ENCODE measurements at places on chromosomes 6 and 20.

- no peak for DNase-seq
Measured at GRCh38 chr20:22732751-22733150, 148.4 kb upstream of the FOXA2 start.

DNA sequence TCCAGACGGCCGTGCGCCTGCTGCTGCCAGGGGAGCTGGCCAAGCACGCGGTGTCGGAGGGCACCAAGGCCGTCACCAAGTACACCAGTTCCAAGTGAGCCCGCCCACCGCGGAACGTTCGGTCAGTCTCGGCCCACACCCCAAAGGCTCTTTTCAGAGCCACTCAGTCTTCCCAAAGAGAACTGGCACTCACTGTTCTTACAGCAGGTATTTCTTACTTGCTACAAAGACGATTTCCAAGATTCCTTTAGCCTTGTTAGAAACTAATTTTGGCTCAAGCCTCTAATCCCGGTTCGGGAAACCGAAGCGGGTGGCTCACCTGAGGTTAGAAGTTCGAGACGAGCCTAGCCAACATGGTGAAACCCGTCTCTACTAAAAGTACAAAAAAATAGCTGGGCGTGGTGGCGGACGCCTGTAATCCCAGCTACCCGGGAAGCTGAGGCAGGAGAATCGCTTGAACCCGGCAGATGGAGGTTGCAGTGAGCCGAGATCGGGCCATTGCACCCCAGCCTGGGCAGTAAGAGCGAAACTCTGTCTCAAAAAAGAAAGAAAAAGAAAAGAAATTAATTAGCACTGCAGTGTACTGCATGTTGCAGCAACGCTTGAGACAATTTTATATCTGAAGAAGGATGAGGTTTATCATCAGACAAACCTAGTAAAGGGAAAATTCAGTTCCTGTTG is 73.1 kb downstream of the OR2B2 start:
- peak; percentile 46 for DNase-seq

- DNase-seq, result no peak
Measured at GRCh38 chr20:32480371-32481241, 104.5 kb downstream of the NOL4L start.

DNA sequence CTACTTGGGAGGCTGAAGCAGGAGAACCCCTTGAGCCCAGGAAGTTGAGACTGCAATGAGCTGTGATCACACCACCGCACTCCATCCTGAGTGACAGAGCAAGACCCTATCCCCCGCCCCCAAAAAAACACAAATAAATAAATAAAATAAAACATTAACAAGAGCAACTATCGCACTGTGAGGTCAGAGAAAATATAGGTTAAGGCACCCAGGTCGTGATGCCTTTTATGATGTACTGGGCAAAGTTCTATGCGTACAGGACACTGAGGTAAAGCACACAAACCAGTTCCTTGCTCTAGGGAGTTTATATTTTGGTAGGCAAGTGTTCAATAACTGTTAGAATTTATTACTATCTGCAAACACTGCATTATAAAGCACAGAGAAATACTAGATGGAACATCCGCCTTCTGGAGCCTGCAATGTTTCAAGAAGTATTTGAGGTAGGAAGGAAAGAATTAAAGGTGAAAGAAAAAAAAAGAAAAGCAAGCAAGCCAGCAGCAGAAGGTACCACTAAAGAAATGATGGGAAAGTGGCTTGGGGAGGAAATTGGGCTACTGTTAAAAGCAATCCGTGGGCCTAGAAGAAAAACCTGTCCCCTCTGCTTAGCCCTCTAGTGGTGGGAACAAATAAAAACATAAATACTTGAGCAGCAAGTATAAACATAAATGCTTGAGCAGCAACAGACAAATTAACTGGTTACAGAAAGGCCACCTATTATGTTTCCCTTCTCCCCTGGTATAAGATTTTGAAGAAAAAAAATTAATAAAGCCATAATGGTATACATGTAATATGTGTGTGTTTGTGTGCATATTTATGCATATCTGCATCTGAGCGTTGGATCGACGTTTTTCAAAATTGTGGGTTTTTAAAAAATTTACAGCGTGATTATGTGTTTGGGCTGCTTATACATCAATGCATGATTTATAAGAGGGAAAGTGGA is 128.0 kb downstream of the PHACTR1 start:
- DNase-seq, result no peak

DNA sequence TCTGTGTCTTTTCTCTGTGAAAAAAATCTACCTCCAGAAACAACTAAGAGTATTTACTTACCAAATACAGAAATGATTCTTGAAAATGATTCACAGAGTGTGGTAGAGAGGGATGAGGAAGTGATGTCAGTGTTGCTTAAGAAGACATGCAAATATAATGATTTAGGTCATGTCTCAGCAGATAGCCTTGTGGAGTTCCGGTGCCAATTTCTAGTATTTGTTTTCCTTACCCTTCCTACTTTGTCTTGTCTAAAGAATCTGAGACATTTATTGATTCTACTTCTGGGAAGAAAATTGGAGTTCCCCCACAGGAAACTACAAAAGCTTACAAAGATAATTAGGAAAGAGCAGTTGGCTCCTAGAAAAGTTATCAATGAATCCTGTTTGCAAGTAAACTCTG is 68.8 kb downstream of the GJA1 start:
- no peak for DNase-seq

GRCh38 chr20:24443436-24443835 is 26.0 kb upstream of the SYNDIG1 start:
- DNase-seq, result no peak

DNA sequence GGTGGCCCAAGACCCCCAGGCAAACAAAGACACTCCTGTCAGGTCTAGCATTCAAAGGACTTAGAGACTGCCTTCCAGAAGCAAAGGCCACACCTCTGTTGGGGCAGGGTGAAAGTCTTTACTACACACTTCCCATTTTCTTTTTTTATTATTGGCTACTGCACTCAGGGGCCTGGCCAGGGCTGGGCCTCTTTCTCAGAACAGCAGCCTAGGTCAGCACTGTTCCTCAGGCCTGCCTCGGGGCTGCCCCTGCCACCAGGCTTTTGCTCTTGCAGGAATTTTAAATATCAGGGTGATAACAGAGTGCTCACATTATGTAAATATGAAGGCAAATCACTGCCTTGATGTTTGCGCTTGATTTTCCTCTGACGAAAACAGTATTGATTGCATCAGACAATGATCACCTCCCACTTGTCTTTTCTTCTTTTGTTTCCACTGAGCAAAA is 18.5 kb downstream of the GSTA4 start:
- DNase-seq, result no peak

DNA sequence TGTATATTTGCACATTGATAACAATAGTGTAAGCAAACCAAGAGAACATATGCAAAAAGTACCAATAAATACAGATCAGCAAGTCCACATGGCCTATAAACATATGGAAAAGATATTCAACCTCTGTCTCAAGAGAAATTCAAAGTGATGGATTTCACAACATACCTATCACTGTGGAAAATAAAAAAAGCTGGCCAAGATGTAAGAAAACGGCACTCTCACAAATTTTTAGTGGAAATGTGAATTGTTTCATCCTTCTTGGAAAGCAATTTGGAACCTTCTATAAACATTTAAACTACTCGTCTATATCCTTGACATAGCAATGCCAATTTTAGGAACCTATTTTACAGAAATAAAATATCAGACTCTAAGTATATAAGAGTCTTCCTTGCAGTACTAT is 559.8 kb downstream of the QKI start:
- no peak for DNase-seq

GRCh38 chr6:161023316-161023715 is 31.7 kb downstream of the MAP3K4 start:
- no peak for DNase-seq

DNA sequence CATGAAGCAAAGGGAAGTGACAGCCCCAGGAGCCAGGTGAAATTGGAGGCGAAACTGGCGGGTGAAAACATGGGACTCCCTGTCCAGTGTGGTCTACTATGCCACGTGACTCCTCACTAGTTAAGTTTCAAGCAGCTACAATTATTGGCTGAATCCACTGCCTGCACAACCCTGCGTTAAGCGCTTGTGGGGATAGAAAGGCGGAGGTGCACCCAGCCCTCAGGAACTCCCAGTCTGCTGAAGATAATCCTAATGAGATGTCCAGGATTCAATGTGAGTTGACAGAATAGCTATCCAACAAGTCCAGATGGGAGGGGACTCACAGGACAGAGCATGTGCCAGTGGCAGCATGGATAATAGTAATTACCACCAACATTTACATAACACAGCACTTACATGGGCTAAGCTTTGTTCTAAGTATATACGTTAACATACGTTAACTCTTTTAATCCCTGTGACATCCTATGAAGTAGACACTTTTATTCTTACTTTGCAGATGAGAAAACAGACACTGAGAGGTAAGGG is 1.8 kb downstream of the MOCS1 start:
- no peak for DNase-seq

- DNase-seq, result no peak
Measured at GRCh38 chr20:34389206-34389953, 26.3 kb downstream of the ITCH start.
